ENCODE measurements at places on chromosomes 13 and 19.

DNA sequence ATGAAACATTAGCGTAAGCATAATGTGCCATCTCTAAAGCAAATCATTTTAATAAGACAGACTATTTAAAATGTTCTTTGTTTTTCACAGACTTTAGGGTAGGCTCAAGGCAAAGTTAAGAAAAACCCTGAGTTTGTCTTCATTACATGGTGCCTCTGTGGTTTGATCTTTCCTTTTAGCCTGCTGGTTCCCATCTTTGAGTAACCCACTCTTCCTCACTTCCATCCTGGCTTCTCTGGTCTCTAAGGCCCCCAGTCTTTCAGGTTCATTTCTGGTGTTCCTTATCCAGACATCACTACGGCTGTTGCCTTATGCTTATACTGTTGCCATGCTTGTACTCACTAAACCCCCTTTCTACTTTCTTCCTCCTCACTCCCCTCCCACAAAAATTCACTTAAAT is 38.4 kb downstream of the DACH1 start:
- no peak for DNase-seq

- DNase-seq = no peak
Measured at GRCh38 chr19:38647966-38648768, 718 bp downstream of the ACTN4 start.

DNA sequence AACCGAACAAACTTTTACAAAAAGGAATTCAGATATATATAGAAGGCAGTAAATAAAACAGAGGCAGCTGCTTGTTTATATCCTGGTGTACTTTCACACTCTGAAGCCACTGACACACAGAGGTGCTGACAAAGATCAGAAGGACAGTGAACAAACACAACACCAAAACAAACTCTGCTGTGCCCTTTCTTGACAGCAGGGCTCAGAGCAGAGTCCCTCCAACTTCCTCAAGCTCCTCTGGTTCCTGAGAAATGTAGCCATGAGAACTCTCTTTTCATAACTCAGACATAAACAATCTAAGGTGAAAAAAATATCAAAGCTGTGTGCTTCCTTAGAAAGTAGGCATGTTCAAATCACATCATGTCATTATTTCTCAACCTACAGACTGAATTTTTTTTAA is 1052.8 kb upstream of the SPRY2 start:
- DNase-seq = no peak

DNA sequence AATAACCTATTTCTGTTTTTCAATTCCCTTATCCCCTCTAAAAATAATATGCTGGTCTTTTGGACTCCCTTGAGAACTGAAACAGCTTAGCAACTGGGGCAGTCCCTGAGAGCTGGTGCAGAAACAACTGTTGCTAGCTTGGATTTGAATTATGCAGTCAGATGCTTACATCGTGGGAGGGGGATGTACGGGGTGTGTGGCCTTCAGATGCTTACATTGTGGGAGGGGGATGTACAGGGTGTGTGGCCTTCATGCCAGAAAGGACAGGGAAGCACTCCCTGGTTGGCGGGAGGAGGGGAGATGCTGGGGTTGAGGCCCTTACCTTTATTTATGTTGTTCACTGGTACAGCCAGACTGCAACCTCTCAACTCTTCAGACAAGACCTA is 25.6 kb downstream of the LRCH1 start:
- DNase-seq = no peak

- DNase-seq = no peak
Measured at GRCh38 chr13:60260440-60260839, 96.7 kb upstream of the DIAPH3 start.

DNA sequence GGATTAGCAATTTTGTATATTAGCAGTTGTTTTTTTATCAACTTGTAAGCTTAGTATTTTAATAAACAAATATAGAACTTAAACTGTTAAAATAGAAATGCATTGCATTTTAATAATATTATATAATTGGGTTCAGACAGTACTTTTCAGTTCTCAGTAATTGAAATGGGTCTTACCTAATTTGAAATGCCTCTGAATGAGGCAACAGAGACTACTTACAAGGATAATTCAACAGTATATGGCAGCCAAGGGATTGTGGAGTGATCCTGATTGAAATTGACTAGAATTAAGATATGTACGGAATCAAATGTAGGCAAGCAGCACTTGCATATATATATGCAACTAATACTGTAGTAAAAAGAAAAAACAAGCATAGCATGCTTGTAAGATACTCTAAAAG is 1503.9 kb upstream of the MIR17HG start:
- DNase-seq = no peak

GRCh38 chr13:109569958-109570711 is 216.2 kb downstream of the IRS2 start:
- no peak for DNase-seq

DNA sequence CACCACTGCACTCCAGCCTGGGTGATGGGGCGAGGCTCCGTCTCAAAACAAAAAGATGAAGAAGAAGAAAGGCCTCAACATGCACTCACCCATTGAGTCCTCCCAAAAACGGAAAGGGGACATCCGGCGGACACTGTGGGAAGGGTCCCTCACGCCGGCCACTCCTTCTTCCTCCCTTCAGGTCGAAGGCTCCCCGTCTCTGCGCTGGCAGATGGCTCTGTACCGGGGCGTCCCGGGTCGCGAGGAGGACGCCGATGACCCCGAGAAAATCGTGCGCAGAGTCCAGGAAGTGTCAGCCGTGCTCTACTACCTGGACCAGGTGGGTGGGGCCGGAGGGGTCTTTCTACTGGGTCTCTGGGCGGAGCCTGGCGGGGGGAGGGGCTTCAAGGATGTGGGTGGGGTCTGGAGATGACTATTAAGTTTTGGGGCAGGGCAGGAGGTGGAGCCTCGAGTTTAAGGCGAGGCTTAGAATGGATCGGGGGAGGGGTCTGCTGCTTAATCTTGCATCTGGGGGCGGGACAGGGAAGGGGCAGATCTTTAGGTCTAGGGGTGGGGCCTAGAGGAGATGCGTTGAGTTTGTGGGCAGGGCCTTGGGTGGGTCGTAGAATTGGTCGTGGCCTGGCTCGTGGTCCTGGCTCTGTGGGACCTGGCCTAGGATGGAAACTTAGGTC is 90.2 kb downstream of the MAP4K1 start:
- no peak for DNase-seq

GRCh38 chr13:64928696-64929499 is 2301.2 kb downstream of the PCDH9 start:
- no peak for DNase-seq

DNA sequence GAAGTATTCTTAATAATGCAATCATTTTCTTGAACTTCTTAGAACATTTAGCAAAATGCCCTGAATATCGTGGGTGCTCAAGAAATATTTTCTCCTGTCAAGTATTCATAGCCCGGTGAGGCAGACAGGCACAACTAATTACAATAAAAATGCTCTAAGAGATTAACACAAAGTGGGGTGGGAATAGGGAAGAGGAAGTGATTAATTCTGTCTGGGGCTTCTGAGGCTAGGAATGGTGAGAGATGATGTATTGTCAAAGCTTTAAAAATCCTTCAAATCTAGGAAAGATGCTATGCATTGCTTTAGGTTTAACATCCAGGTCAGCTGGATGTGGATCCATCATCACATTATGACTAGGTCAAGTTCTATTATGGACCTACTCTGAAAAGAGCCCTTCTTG is 66.9 kb upstream of the POSTN start:
- DNase-seq = no peak

- no peak for DNase-seq
Measured at GRCh38 chr13:97570442-97570841, 136.5 kb downstream of the RAP2A start.

- no peak for DNase-seq
Measured at GRCh38 chr13:108315991-108316390, 46.5 kb downstream of the TNFSF13B start.

- no peak for DNase-seq
Measured at GRCh38 chr19:38511074-38511708, 77.7 kb downstream of the RYR1 start.

DNA sequence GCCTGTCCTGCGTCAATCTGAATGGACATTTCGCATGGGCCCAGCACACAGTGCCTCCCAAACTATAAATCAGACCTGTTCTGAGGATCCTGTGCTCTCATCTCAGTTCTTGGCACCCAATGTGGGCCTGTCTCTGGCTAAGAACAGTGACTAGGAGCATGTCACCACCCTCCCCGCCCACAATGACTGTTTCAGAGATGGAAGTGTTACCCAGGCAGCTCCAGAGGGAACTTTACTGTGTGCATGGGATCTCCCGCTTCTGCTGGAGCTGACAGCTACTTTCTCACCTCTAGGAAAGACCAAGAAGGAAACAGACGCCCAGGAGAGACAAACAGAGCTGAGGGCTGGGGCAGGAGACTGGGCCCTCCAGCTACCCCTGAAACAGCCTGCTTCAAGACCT is 45.0 kb downstream of the KCTD15 start:
- no peak for DNase-seq

DNA sequence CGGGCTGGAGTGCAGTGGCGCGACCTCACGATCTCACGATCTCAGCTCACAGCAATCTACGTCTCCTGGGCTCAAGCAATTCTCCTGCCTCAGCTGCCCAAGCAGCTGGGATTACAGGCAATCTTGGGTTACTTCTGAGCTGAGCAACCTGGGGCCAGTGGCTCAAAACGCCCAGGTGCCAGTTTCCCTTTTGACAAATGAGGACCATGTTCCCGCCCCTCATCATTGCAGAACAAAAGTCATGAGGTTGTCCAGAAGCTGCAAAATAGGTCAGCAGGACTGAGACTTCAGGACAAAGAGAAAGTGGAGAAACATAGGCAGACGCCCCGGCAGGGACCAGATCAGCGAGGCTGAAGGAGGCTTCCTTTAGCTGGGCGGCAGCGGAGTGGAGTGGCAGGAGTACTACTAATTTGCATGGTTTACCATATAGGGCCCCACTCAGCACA is 3.3 kb upstream of the ADGRE5 start:
- no peak for DNase-seq

GRCh38 chr13:28657784-28658538 is 969 bp upstream of the POMP start:
- DNase-seq = no peak

- no peak for DNase-seq
Measured at GRCh38 chr19:17242431-17243208, 3.1 kb downstream of the NR2F6 start.

Data from forelimb muscle (tissue), 1 donor.